Caudate nucleus (tissue), 63 donors: ENCODE measurements at places on chromosomes 2 and 18.

DNA sequence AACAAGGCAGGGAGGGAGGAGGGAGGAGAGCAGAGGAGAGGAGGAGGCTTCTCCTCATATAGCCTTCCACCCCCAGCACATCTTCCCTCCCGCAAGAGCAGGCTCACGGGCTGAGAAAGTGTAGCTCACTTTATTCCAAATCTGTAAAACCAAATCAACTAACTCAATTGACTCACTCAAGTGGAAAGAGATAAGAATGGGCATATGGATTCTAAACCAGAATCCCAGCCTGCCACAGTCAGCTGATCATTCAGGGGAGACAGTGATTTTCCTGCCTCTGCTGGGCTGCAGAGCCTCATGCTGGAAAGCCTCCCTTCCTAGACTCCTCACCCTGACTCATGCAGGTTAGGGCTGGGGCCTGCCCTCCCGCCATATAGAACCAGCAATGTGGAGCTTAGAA lies 4.2 kb upstream of the TWSG1 start:
- DNase-seq: no peak

DNA sequence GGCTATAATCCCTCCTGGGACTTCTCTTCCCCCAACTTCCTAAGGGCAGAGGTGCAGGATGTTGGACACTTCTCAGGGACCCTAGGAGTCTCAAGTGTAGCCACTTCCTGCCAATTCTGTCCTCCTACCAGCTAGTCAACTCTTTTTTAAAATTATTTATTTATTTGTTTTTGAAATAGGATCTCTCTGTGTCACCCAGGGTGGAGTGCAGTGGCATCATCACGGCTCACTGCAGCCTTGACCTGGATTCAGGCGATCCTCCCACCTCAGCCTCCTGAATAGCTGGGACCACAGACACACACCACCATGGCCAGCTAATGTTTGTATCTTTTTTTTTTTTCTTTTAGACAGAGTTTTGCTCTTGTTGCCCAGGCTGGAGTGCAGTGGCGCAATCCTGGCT lies 11.5 kb downstream of the SFTPB start:
- DNase-seq: no peak

DNA sequence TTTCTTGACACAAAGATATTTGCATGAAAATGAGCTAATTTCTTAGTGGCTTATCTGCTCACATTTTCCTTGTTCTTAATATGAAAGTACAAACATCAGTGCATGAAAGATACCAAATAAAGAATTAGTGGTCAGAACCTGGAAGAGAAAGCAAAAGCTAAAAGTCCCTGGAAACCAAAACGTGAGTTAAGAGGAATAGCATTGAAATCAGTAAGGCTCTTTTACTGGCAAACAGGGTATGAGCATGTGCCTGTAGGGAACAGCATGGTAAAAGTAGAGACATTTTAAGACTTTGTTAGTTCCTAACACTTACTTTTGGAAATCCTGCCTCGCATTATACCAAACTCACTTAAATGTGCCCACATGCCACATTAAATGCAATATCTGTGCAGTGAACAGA lies 31.9 kb upstream of the CWC22 start:
- DNase-seq: no peak

- DNase-seq: no peak
Observed at GRCh38 chr2:211512806-211513205, 956.4 kb downstream of the CPS1 start.

DNA sequence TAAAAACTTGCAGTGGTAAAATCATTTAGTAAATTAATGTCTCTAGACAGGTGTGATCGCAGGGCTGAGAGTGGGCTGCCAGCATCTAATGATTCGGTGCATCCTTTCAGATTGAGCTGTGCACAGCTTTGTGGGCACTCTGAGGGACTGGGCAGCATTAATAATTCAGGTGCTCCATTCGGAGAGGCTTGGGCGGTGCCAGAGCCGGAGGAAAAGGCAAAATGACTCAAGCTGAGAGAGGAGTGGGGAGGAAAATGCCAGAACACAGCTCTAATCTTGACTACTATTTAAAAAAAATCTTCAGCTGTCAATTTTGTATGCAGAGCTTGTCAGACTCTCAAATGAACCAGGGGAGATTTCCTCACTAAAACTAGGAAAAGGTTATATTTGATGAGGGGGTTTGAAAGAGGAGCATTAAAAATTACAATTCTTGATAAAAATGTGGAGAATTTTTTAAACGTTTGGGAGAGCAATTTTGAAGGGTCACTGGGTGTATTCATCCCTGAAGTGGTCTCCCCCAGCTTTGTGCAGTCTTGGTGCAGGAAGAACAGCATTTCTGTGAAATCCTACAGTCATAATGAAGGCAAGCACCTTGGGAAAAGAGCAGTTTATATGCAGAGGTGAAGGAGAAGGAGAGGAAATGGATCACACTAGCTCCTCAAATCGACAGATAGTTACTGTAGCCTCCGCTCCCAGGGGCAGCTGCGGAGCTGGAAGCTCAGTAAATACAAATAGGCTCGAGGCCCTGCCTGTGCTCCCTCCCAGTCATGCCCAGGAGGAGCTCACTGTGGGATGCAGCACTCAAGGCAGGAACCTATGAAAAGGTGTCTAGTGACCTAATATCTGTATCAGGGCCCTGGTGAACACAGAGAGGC lies 535.4 kb upstream of the RAB6C start:
- DNase-seq: no peak

DNA sequence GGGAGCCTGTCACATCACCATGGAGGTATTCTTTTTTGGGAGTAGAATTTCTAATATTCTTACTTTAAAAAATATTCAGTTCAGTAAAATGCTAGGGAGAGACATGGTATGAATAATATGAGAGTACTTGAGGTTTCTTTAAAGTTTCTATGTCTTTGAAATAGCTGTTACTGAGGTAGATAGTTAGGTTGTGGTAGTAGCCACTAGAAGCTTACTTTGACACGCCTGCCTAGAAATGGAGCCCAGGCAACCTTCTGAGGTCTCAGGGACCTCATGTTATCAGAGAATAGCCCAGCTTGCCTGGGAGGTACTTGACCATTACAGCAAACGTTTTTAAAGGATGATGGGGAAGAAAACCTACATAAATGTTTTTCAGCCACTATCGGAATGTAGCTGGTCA lies 131.2 kb downstream of the AGPS start:
- DNase-seq: no peak

GRCh38 chr2:118865106-118865505 lies 17.7 kb upstream of the EN1 start:
- no peak for DNase-seq

GRCh38 chr2:25955869-25956535 lies 26.3 kb downstream of the KIF3C start:
- DNase-seq: no peak

GRCh38 chr18:58484989-58485981 lies 143.6 kb downstream of the ALPK2 start:
- no peak for DNase-seq

GRCh38 chr18:13703899-13704298 lies 22.5 kb downstream of the FAM210A start:
- DNase-seq: no peak

DNA sequence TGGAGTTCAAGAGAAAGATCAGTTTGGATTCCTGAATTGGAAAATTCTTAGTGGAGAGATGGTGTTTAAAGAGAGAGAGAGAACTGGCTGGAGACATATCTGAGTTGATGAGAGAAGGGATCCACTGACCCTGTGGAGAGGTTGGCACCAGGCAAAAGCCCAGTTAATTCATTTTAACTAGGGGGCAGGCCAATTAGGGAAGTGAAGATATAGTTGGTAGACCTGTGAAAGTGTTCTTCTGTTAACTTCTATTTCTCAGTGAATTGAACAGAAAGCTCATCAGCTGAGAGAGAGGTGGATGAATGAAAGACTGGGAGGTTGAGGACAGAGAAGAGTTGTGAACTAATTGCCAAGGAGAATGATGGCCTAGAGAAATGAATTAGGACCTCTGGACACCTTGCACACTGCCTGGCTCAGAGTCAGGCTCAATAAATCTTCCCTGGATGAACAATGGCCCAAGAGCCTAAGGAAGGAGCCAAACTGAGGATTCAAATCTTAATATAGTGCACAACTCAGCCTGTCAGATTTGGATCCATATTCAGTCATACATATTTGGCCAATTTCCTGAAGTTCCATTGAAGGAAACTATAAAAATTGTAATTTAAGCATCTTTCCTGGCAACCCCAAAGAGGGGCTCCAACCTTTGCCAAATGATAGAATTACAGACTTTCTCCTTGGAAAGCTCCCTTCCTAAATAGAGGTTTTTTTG lies 82.2 kb upstream of the RMDN2 start:
- no peak for DNase-seq

GRCh38 chr2:190561094-190561493 lies 26.6 kb upstream of the NEMP2 start:
- no peak for DNase-seq
